ENCODE measurements at places on chromosomes 4 and X.

GRCh38 chr4:87489678-87490077 lies 39.5 kb downstream of the SPARCL1 start:
- DNase-seq, result no peak

GRCh38 chr4:48668254-48669017 lies 111.6 kb downstream of the FRYL start:
- DNase-seq, result no peak

GRCh38 chr4:96879527-96879926 lies 1039.6 kb downstream of the PDHA2 start:
- no peak for DNase-seq

- no peak for DNase-seq
Observed at GRCh38 chr4:93764639-93765246, 63.8 kb upstream of the ATOH1 start.

DNA sequence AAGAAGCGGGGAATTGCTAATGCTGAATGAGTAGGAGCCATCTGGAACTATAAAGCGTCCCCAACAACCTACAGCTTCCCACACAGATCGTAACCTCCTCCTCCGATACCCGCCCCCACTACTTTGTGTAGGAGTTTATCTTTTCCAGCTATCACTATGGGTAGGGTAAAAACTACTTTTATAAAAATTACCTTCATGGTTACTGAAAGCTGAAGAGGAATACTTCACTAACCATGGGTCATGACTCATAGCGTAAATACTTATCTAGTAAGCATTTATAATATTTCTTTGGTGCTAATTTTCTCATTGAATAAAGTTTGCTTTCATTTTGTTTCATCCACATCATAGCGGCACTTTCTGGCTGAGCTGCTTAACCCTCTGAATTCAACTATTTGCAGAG lies 79.4 kb upstream of the TNIP3 start:
- peak; percentile 11 for DNase-seq

DNA sequence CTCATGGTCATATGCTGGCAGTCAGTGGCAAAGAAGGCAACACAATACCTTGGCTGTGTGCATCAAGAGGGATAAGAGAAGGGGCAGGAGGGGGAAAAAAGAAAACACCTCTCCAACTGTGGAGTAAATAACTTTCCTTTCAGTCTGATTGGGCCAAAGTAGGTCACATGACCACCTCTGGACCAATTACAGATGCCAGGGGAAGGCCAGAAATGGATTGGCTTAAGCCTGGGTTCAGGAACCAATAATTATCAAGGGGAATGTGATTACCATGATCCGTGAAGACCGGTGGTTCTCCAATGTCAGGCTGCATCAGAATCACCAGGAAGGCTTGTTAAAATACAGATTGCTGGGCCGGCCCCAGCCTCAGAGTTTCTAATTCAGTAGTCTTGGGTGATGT lies 7.4 kb upstream of the ADGRG2 start:
- no peak for DNase-seq

- DNase-seq, result no peak
Observed at GRCh38 chr4:159545556-159545955, 442.7 kb downstream of the RAPGEF2 start.

DNA sequence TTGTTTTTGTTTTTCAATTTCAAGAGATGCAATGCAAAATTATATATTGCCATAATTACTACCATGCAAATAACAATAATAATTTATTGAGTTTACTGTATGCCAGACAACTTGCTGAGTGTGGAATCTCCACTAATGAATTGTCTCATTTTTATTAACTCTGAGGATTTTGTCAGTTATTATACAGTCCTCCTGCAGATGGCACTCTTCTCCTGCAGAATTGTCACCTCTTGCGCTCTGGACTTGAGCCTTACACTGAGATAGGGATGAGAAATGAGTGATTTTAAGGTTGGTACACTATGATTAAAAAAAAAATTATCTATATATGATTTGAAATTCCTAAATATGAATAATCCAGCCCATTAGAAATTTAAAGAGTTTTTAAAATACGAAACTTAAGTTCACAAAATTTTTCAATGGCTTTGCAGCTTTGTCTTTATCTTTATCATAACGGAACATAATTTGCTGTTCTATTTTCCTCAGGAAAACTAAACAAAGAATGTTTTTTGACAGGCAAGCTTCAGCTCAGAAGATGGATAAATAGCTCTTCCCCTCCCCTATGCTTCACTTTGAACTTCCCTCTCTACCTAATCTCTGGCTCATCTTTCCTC lies 12.7 kb upstream of the PAQR3 start:
- peak; percentile 28 for DNase-seq

GRCh38 chrX:31236231-31236630 lies 164.4 kb upstream of the FTHL17 start:
- no peak for DNase-seq

DNA sequence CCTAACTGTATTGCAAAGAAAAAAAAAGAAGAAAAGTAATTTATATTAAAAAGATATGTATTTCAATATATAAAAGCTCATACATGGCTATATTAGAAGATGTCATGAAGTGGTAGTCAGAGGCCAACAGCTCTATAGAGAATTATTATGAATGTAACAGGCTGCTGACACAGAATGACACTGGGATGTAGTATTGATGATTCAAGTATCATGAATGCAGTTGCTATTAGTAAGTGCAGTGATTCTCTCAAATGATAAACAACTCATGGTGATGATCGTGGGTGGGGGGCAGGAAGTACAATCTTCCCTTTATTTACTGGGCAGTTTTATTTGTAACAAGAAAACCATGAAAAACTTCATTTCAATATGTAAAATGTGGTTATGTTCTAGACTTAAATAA lies 124.6 kb downstream of the COL4A6 start:
- DNase-seq, result no peak

DNA sequence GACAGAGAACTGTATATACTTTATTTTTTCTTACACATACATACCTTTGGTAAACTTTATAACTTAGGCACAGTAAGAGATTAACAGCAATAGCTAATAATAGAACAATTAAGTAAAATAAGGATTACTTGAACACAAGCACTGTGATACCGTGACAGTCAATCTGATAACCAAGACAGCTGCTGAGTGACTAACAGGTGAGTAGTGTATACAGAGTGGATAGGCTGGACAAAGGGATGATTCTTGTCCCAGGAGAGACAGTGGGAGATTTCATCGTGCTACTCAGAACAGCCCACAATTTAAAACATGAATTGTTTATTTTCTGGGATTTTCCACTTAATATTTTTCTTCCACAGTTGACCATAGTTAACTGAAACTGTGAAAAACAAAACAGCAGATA lies 411.8 kb downstream of the PPP1R2C start:
- no peak for DNase-seq

GRCh38 chr4:4418676-4419390 lies 31.9 kb downstream of the NSG1 start:
- DNase-seq, result no peak

DNA sequence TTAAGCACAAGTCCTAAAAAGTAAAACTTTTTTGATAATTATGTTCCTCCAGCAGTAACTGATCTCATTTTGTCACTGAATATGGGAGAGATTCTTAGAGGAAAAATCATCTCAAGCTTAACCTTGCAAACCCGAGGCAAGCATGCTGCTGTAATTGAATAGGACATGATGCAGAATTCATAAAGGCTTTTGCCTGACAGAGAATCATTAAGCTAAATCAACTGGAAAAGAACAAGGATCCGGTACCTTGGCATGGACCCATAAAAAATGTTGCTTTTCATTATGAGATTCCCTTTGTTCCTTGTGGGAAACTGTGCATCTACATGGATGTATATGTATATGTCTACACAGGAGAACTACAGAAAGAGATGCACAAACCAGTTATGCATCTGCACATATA lies 149.1 kb downstream of the PAPSS1 start:
- DNase-seq, result no peak

GRCh38 chr4:26051240-26051639 lies 137.2 kb downstream of the SMIM20 start:
- no peak for DNase-seq

GRCh38 chrX:39869846-39870601 lies 227.7 kb downstream of the BCOR start:
- DNase-seq, result peak; percentile 40

DNA sequence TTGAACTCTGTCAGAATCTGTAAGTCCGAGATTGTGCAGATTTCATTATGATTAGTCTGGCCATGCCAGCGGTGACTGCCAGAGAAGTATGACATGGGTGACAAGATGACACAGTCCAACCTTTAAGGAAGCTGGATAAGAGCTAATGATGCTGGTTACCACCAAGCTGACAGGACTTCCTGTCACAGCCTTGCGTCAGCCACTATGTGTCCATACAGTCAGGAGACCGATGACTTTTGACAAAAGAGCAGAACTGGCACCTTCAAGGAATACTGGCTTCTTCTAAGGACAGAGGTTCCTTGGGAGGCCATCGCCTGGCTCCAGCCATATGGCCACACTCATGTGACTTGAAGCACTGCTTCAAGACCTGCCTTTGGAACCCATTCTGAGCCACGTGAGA lies 67.2 kb upstream of the TFDP3 start:
- no peak for DNase-seq

GRCh38 chr4:149631629-149632028 lies 184.0 kb downstream of the IQCM start:
- no peak for DNase-seq

DNA sequence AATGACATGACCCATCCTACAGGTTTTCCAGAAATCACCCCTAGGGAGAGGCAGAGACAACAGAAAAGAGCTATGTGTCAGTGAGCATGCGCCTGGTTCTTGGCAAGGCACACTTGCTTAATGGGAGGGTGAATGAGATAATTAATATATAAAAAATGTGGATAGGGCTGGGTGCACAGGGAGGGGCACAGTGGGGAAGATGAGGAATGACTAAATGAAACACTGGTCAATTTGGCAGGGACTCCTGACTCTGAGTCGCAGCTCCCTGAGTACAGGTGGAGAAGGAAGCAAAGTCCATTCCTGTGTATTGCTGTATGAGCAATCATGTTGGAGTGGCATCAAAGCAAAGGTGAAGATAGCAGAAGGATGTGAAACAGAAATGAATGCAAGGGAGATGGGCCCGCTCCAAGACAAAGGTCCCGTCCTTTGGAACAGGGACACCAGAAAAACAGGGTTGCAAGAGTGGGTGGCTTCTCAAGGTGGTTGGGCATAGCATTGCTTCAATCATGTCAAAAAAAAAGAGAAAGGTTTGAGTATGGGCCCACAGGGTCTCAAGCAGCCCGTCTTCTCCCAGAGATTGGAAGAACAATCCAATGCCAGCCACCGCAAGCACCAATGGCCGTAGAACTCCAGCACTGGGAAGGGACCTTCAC lies 278.4 kb upstream of the AGTR2 start:
- DNase-seq, result no peak

DNA sequence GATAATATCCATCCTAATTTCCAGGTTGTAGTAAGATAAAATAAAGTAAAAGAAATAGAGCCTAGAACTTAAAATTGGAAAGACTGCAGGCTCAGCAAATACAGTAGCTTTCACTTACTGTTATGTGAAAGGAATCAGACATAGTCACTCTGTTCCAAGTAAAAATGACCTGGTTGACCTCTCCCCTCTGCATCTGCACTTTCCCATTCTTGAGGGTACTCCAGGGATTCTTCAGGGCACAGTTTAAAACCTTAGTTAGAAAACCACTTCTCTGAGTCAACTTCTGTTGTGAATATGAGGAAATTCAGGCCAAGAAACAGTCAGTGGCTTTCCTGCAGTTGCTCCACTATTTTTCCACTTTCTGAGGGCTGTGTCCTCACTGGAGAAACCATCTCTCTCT lies 42.9 kb downstream of the FRAS1 start:
- no peak for DNase-seq

GRCh38 chr4:34202154-34202553 lies 2042.2 kb downstream of the ARAP2 start:
- no peak for DNase-seq

DNA sequence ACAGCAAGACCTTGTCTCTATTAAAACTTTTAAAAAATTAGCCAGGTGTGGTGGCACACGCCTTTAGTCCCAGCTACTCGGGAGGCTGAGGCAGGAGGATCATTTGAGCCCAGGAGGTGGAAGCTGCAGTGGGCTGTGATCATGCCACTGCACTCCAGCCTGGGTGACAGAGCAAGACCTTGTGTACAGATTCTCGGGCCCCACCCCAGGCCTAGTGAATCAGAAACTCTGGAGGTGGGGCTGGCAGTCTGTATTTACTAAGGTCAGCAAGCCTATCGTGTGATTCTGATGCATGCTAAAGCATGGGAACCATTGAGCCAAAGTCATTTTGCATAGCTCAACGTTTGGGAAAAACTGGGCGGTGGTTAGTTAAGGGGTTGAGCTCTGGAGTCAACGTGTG lies 3.5 kb downstream of the S100G start:
- DNase-seq, result no peak

DNA sequence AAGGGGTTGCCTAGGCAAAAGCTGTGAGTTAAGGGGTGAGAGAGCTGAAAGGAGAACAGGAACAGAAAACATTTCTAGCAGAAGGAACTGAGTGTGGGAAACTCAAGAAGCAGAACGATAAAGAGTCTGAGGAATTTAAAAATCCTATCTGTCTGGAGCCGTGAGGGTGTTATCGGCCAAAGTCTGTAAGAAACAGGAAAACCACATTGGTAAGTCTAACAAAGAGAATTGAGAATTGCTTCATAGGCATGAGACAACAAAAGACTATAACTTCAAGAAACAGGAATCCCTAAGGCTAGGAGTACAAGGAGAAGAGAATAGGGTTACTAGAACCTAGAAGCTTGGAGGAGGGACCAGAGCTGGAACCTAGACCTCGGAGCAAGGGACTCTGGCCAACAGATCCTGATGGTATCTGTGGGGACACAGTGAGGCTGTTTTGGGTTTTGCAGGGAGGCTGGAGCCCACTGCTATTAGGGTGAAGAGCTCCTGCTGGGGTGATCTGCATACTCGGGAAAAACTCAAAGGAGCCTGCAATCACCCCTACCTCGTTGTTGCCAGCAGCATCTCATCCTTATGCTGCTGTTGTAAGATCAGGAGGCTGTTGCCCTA lies 175.6 kb downstream of the FBXO8 start:
- no peak for DNase-seq

- no peak for DNase-seq
Observed at GRCh38 chr4:166165829-166166420, 292.9 kb downstream of the TLL1 start.

GRCh38 chr4:53477038-53477565 lies 99.7 kb downstream of the FIP1L1 start:
- DNase-seq, result no peak

DNA sequence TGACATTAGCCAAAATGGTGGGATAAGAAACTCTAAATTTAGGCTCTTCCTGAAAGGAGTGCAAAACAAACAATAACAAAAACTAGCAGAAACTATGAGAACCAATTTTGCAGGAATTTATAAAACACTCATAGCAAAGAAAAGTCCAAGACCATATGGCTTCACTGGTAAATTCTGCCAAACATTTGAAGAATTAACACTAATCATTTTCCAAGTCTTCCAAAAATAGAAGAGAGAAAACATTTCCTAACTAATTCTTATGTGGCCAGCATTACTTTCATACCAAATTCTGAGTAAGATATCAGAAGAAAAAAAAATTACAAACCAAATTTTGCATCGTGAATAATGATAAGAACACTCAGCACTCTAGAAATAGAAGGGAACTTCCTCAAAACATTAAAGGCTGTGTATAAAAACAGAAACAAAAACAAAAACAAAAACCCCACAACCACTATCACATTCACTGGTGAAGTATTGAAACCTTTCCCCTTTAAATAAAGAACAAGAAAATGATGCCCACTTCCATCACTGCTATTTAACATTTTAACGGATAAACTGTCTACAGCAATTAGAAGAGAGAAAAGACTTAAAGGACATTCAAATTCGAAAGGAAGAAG lies 524.3 kb upstream of the GALNTL6 start:
- DNase-seq, result no peak
